ENCODE measurements at places on chromosomes 13 and 19.

DNA sequence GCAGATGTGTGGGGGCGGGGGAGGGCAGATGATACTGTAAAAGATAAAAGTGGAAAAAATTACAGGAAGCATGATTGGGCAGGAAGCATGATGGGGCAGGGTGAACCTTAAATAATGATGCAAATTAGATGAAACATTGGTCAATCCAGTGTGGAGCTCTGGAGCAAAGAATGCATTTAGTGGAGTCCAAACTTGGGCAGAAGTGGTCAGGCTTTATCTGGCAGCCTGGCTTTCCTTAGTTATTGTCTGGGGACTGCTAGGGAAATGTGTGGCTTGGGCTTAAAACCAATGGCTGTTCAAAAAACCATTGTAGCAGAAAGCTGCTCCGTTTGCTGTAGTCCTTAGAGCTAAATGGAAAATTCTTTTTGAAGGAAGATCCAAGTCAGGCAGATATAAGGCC, 1077.3 kb upstream of the MIR17HG start:
- DNase-seq: no peak

- no peak for DNase-seq
Measured at GRCh38 chr13:25660996-25661395, 289.2 kb downstream of the ATP8A2 start.

DNA sequence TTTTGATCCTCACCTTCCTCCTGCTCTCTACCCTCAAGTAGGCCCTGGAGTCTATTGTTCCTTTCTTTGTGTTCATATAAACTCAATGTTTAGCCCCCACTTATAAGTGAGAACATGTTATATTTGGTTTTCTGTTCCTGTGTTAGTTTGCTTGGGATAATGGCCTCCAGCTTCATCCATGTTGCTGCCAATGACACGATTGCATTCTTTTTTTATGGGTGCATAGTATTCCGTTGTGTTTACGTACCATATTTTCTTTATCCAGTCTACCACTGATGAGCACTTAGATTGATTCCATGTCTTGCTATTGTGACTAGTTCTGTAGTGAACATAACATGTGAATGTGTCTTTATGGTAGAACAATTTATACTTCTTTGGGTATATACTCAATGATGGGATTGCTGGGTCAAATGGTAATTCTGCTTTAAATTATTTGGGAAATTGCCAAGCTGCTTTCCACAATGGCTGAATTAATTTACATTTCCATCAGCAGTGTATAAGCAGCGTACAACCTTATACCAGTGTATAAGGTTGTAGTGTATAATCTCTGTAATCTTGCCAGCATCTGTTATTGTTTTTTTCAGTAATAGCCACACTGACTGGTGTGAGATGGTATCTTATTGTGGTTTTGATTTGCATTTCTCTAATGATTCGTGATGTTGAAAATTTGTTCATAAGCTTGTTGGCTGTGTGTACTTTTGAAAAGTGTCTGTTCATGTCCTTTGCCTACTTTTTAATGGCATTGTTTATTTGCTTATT, 288.9 kb downstream of the KCNRG start:
- DNase-seq: no peak

DNA sequence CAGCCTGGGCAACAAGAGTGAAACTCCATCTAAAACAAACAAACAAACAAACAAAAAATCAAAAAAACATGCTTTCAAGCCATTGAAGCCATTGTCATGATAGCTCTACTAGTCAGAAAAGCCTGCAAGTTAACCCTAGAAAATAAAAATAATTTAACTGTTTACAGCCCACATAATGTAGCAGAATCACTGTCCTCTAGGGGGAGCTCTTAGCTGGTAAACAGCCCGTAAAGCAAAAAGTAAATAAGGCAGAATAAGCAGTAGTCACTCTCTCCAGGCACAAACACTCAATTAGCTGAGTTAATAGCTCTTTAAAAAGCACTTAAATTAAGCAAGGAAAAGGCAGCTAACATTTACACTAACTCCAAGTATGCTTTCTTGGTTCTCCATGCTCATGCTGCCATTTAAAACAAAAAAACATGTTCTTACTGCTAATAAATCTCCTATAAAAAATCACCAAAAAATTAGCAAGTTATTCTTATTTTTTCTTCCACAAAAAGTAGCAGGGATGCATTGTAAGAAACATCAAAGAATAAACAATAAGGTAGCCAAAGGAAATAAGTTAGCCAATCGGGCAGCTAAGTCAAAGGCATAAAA, 11.3 kb downstream of the LILRB4 start:
- no peak for DNase-seq

GRCh38 chr19:2320939-2321338, 7.4 kb downstream of the LSM7 start:
- DNase-seq: no peak

GRCh38 chr19:39299404-39299803, 3.2 kb downstream of the IFNL1 start:
- DNase-seq: no peak

- DNase-seq: no peak
Measured at GRCh38 chr19:28176193-28176592, 1036.8 kb downstream of the UQCRFS1 start.

- no peak for DNase-seq
Measured at GRCh38 chr19:53865523-53865917, 2.2 kb upstream of the MYADM start.

Measured in stimulated activated CD8-positive, alpha-beta memory T cell treated with anti-CD3 and anti-CD28 coated beads, Interleukin-12 subunit alpha, Interleukin-12 subunit beta, amount 100 ng/mL, for 1 hour (primary cell).